ENCODE measurements at places on chromosomes 6 and 20. TPM values are rescaled to one million over a fixed set of nuclear protein-coding genes. Genes with fewer than 3 reads are reported as not detected.

The MEP1A gene
- total RNA-seq: not detected

- peak; percentile 46 for DNase-seq
These were observed 350.5 kb downstream of the NRN1 start for GRCh38 chr6:5656226-5656625.

DNA sequence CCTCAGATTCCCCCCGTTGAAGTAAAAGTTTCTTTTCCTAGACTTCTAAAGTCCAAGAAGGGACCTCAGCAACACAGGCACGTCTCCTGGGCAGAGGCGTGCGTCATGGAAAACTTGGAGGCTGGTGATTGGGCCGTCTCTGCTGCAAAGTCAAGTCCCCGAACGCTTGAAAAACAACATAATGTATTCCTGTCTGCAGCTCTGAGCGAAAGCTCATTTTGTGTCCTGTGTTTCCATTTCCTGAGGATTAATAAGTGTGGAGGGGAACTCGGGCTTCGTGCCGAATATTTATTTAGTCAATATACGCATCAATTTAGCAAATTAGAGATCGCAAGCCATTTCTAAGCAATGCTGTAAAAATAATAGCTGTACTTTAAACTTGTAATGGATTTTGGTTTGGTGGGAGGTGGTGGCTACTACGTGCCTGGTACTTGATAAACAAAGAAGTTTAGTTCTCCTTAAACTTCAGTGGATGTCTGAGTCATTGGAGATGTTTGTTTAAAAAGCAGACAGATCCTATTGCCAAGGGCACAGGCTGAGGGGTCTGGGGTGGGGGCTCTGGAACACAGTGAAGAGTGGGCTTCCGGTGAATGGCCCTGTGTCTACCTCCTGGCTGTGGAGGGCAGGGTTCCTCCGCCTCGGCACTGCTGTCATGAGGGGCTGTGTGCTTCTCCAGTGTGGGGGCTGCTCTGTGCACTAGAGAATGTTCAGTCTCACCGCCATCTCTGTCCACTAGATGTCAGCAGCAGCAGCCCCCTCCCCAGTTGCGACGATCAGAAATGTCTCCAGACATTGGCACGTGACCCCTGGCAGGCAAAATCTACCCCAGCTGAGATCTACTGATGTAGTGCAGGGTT lies 21.8 kb downstream of the PCK1 start:
- DNase-seq: no peak

GRCh38 chr6:166498661-166499349 lies 87.7 kb downstream of the RAMACL start:
- no peak for DNase-seq

DNA sequence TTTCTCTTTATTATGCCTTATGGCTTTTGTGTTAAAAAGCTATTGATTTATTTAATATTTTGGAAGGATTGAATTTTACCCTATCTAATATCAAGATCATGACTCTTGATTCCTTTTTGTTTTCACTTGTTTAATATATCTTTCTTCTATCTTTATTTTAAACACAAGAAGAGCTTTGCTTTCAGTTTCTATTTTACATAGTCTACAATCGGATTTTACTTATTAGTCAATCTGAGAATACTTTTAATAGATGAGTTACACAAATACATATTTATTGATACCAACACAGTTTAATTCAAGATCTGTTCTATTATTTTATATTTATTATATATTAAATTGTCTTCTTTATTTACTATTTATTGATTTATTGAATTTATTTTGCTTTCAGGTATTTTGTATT lies 218.8 kb downstream of the ESR1 start:
- DNase-seq: no peak

Measured in upper lobe of left lung (tissue), 6 donors.